Islet precursor cell (in vitro differentiated cells): ENCODE measurements at places on chromosomes 7 and 10.

DNA sequence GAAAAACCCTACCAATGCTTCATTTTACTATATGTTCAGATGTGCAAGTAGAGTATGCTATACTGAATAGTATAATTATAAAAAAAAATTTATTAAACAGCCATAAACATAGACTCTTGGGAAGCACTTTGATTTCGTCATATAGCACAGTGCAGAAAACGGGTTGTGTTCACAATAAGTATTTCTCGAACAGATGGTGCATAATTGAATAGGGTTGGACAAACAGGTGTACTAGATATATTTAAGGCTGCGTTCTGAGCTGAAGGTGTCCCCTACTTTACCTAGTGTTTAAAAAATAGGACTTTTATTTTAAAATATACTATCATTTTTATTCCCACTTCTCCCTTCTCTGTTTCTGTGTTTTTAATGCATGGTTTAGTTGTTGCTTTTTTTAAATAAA, 841.5 kb downstream of the ANKRD7 start:
- DNase-seq, result no peak

GRCh38 chr7:129090300-129090907, 35.5 kb upstream of the TNPO3 start:
- DNase-seq, result no peak

GRCh38 chr10:87658858-87659555, 671 bp upstream of the PAPSS2 start:
- no peak for DNase-seq

DNA sequence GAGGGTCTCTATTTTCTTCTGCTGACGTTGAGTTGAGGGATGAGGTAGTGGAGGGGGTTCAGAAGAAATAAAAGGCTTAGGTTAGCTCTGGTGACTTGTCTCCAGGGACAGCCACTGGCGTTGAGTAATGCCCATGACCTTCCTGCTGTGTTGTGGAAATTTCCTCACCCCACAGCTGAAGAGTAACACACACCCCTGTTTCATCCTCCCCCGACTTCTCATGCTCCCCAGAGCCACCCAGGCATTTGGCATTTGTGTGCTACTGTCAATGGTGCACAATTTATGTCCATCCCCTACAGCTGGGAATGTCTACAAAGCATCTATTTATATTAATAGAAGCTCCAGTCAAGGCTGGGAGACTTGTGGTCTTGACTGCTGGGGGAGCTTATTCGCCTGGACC, 4.7 kb upstream of the TMEM72 start:
- DNase-seq, result no peak

- no peak for DNase-seq
Observed at GRCh38 chr7:81768951-81769778, 682 bp downstream of the HGF start.

- peak; percentile 63 for DNase-seq
Observed at GRCh38 chr7:130733931-130734814, at the start of gene KLF14. Gene KLF14, minus strand, starts transcription at chr7:130734207. Its CDS starts 174 bp downstream, at chr7:130734033.

DNA sequence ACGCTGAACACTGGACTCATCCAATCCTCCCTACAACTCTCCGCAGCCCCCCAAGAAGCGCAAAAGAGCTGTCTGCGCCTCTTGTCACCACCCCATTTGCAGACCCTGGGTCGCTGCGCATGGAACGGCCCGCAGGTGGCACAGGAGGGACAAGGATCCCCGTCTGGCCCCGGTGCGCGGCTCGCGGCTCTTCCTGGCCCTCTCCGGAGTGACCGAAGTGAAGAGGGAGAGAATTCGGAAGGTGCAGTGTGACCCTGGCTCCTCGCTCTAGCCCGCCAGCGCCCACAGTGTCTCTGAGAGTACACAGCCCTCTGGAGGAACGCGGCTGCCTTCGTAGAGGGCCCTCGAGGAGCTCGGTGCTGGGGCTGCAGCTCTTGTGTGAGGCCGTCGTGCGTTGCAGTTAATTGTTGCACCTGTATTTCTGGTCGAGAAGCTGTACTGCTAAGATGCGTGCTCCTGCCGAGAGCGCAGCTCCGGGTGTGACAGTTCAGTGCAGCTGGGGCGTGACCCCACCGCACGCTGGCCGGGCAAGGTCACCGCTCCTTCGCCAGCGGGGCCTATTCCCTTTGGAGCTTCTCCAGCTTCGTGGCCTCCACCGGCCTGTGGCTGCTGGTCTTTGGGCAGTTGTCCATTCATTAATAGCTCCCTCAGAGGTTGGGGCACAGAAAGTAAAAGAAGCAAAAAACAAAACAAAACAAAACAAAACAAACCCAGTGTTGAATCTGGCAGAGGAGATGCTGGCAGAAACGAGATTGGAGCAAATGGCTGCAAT, 119.0 kb downstream of the SEC23IP start:
- DNase-seq, result peak; percentile 60

- DNase-seq, result no peak
Observed at GRCh38 chr7:106177300-106177690, 65.2 kb upstream of the SYPL1 start.

DNA sequence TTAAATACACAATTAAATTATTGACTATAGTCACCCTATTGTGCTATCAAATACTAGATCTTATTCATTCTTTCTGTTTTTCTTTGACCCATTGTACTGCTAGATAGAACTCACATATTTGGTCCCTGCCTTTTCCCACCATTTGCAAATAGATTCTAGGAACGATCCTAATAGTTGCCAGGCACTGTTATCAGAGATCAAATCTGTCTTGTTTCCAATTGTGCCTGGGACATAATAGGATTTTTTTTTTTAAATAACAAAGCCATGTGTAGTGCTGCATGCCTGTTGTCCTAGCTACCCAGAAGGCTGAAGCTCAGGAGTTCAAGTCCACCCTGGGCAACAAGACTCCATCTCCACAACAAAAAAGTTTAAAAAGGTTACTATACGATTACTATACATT, 72.0 kb downstream of the C1GALT1 start:
- no peak for DNase-seq

GRCh38 chr7:55260171-55260570, 105.0 kb upstream of the LANCL2 start:
- no peak for DNase-seq

- no peak for DNase-seq
Observed at GRCh38 chr10:69641261-69641980, 11.4 kb downstream of the FAM241B start.

GRCh38 chr10:118171861-118172260, 125.1 kb upstream of the RAB11FIP2 start:
- no peak for DNase-seq

- no peak for DNase-seq
Observed at GRCh38 chr10:128167926-128168520, 41.8 kb upstream of the MKI67 start.

DNA sequence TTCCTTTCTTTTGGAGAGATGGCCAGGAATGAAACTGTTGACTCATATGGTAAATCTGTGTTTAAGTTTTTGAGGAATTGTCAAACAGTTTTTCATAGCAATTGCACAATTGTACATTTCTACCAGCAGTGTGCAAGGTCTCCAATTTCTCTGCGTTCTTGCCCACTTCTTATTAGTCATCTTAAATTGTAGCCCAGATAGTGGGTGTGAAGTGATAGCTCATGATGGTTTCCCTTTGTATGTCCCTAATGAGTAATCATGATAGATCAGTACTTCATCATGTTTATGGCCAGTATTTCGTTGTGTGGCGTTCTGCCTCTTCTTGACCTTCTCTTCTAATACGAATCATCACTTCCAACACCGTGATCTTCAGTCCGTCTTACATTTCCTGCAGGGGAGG, 136.3 kb downstream of the DOCK1 start:
- peak; percentile 15 for DNase-seq

DNA sequence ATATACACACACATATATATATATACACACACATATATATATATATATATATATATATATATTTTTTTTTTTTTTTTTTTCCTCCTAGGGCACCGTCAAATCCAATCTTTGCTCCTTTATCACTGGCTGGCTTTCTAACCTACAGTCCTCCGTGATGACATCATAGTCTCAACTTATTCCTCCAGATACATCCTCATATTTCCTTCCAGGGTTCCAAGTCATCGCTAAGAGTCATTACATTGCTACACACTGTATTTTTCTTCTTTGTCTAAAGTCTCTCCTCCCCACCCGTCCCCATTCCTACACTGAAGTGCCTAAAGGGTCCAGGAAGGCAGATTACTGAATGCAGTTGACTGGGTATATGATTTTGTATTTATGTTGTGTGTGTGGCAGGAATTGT, 1.1 kb upstream of the FAM200A start:
- DNase-seq, result no peak

DNA sequence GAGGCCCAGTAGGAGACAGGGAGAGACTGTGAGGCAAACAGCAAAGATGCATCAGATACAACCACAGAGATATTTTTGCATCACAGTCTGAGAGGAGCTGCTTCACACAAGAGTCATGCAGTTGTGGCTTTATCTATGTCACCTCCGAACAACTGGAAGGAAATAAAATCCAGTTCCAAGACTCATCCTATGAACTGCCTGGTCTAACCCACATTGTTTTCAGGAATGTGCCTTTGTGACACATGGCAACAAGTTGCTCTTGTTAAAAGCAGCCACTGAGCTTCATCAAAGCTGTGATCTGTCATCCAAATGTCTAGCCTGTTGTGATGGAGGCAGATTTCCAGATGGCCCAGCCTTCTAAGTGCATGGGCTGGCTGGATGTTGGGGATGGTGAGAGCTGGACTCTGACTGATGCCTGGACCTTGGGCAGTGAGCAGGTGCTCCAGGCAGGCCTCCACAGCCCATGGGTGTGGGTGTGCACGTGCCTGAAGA, 255.0 kb downstream of the BMPER start:
- DNase-seq, result peak; percentile 55

- DNase-seq, result no peak
Observed at GRCh38 chr7:51134013-51134441, 182.6 kb downstream of the COBL start.

DNA sequence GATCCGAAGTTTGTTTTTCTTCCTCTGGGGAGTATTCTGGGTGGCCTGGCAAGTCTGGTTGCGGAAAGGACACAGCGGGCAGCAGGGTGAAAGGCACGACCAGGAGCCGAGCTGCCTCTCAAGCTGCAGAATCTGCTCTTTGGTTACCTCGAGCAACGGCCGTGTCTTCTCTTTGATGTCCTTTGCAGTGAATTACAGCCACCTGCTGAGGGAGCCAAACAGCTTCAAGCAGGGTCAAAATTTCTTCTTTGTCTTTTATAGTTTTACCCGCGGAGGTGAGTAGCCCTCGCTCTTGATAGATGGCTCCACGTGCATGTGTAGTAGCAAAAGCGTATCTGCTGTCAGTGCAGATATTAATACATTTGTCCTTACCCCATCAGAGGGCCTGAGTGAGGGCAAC, 177.3 kb upstream of the MBL2 start:
- peak; percentile 59 for DNase-seq

- no peak for DNase-seq
Observed at GRCh38 chr7:49850921-49851613, 77.6 kb downstream of the VWC2 start.

DNA sequence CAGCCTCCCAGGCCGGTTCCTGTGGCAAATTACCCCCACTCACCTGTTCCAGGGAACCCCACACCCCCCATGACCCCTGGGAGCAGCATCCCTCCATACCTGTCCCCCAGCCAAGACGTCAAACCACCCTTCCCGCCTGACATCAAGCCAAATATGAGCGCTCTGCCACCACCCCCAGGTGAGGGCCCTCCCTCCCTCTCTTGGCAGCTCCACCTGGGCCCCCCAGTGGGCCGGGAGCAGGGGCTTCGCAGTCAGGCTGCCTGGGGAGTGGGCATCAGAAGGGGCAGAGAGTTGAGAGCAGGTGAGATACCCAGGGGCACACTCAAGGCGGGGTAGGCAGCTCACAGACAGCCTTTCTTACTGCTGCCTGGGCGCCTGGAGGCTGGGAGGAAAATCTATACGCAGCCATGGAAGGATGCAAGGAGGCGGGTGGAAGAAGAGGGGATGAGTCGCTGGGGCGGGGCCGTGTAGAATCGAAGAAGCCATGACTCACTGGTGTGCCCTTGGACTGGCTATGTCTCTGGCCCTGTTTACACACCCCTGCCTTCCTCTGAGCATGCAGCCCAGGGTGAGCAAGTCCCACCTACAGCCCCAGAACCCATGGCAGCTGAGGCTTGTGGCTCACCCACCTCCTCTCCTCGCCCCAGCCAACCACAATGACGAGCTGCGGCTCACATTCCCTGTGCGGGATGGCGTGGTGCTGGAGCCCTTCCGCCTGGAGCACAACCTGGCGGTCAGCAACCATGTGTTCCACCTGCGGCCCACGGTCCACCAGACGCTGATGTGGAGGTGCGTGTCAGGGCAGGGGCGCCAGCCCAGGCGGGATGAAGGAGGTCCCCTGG, 48.6 kb upstream of the PPIF start:
- DNase-seq, result peak; percentile 97

GRCh38 chr7:100393233-100393905, 20.1 kb downstream of the PILRA start:
- DNase-seq, result no peak

- no peak for DNase-seq
Observed at GRCh38 chr10:22988581-22989360, 60.9 kb downstream of the ARMC3 start.
